Gastroesophageal sphincter (tissue), 4 donors: ENCODE measurements at places on chromosomes 11 and 22. TPM values are rescaled to one million over a fixed set of nuclear protein-coding genes. Genes with fewer than 3 reads are reported as not detected.

Gene NPAS4
- not detected for total RNA-seq

Gene GSC2
- not detected for total RNA-seq

Gene LDHAL6A
- not detected for total RNA-seq

Gene CASP5
- total RNA-seq = 0.67 TPM

Gene LRRC55
- not detected for total RNA-seq

Gene GDPD4
- total RNA-seq = not detected

Gene OR6A2
- not detected for total RNA-seq

Gene PDE2A
- 35.6 TPM for total RNA-seq

Gene PIH1D2
- total RNA-seq = 3.1 TPM

Gene MPZL2
- total RNA-seq = 8.7 TPM

Gene IL18
- 7.3 TPM for total RNA-seq

Gene PAMR1
- total RNA-seq = 4.2 TPM

- ATAC-seq = no peak
Measured at GRCh38 chr11:64572143-64572542, 18.9 kb upstream of the SLC22A12 start.

GRCh38 chr11:37689951-37690350 is 1091.9 kb upstream of the RAG2 start:
- ATAC-seq = no peak

GRCh38 chr11:118435290-118435892 is 901 bp upstream of the KMT2A start:
- peak; percentile 5 for ATAC-seq

- no peak for ATAC-seq
Measured at GRCh38 chr11:3245071-3245470, 12.9 kb upstream of the MRGPRE start.

DNA sequence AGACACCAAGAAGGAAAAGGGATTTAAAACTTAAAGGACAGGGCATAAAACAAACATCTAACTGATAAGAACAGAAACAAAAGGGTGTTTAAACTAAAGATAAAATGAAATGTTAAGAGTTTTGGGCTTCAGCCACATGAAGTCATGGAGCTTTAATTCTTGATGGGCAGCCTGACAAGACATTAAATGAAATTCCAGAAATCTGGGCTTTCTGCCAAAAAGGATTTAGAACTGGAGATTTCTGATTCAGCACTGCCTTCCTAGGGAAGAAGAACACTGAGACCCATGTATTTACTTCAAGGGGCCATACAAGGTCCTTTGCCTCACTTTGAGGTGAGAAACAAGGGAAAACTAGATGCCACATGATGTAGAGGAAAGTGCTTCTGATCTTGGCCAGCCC is 355.9 kb upstream of the RAG2 start:
- no peak for ATAC-seq

GRCh38 chr11:12541583-12542151 is 132.6 kb upstream of the TEAD1 start:
- no peak for ATAC-seq

GRCh38 chr11:44893846-44894617 is 56.7 kb downstream of the TP53I11 start:
- peak; percentile 88 for ATAC-seq

GRCh38 chr11:640021-640706 is 3.1 kb downstream of the DRD4 start:
- no peak for ATAC-seq

DNA sequence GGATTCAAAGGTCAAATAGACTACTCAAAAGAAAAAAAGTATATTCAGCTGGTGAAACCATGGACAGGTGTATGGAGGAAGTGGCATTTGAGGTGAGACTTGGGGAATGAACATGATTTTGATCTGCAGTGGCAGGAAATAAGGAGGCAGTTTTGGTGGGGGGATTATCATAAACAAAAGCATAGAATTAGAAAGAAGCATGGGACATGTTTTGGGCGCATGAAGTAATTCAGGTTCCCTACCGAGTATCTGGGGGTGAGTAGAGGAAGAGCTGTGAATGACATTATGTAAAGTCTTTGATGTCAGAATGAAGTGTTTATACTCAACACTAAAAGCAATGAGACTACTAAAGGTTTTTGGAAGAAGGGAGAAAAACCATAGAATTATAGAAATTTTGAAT is 3.1 kb downstream of the CLMP start:
- no peak for ATAC-seq

DNA sequence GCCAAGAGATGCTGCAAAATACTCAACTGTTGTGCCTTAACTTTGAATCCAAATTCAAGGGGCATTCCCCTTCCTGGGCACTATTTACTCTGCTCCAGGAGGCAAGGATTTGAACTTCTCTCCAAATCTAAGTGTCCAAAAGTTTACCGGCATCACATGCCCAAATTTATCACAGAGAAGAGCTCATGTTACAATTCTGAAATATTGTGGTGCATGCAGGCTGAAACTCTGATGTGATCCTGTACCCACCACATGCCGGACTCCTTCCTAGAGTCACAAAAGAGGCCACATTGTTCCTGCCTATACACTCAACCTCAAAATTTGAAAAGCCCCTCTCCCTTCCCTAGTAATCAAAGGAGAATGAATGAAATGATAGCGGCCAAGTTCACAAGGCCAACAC is 1.3 kb downstream of the TRAF6 start:
- no peak for ATAC-seq

DNA sequence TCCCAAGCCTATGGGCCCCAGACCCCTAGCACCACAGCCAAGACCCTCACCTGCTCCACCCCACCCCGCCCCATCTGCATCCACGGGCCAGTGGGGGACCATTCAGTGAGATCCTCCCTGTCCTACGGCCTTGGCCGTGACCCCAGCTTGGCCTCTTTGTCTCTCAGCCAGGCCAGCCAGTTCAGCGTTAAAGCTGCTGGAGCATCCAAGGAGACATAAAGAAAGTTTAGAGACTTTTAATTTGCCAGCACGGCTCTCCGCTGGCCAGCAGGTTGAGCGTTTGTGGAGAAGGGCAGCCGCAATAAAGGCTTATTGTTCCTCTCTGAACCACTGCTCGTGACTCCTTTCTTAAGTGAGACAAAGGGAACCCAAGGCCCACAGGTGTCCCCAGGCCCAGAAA is 49.3 kb upstream of the LMO1 start:
- no peak for ATAC-seq

GRCh38 chr11:116931206-116931953 is 94.0 kb upstream of the APOA1 start:
- peak; percentile 39 for ATAC-seq

- no peak for ATAC-seq
Measured at GRCh38 chr11:114074546-114075343, 15.2 kb downstream of the ZBTB16 start.

DNA sequence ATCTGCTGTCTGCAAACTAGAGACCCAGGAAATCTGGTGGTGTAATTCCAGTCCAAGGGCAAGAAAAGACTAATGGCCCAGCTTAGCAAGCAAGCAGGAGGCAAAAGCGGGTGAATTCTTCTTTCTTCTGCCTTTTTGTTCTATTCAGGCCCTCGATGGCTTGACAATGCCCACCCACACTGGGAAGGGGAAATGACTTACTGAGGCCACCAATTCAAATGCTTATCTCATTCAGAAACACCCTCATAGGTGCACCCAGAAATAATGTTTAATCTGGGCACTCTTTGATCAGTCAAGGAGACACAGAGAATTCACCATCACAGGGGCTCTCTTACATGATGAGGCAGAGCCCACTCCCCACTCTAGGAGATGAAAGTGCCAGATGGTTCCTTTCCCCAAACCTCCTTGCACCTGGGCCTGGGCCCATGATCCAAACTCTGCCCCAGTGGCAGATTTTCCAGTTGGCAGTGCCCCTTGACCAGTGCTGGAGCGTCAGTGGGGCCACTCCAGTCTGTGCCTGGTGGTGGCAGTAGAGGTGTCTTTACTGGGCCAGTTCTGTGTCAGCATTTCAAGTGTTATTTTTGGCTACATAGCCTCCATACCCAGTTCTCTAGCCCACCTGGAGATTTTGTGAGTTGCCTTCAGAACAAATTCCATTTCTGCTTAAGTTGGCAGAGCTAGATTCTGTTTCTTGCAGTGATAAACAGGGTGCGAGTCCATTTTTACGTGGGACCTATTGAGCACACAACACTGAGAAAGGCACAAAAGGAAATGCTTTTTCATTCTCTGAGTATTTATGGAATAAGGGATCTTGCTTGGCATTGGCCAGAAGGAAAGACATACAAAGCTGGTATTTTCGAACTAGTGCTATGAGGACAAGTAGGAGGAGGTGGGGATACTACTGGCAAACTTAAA is 7.5 kb downstream of the ELMOD1 start:
- ATAC-seq = no peak

- peak; percentile 51 for ATAC-seq
Measured at GRCh38 chr11:118635237-118635591, 27.8 kb downstream of the PHLDB1 start.

DNA sequence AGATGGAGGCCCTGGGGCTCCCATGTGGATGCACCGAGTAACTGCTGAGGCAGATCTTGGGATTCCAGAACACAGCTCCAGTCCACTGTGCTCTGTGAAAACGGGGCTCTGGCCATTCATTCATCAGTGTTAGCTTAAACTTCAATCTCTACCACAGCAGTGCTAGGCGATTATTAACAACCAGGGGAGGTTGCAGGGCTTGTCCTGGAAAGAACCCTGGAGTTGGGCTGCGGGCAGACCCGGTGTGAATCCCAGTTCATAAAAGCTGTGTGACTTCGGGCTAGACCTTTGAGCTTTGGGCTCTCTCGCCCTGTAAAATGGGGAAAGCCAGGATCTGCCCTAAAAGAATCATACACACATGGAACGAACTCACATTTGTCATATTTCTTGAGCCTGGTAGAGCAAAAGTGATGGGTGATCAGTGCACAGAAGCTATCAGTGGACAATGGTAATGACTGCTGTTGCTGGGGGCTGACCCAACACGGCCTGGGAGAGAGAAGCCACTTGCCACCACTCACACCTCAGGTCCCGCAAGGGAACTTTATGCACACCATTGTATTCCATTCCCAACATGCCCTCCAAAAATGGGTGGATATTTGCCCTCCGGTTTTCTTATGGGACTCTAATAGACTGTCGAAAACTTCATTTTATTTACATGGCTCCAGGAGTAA is 15.6 kb upstream of the CRYBB3 start:
- no peak for ATAC-seq

GRCh38 chr11:72238040-72238450 is 5.9 kb downstream of the PHOX2A start:
- ATAC-seq = peak; percentile 53

- ATAC-seq = no peak
Measured at GRCh38 chr11:10295064-10295901, 1.3 kb upstream of the SBF2 start.

- ATAC-seq = no peak
Measured at GRCh38 chr11:11403763-11404725, 51.0 kb upstream of the CSNK2A3 start.

DNA sequence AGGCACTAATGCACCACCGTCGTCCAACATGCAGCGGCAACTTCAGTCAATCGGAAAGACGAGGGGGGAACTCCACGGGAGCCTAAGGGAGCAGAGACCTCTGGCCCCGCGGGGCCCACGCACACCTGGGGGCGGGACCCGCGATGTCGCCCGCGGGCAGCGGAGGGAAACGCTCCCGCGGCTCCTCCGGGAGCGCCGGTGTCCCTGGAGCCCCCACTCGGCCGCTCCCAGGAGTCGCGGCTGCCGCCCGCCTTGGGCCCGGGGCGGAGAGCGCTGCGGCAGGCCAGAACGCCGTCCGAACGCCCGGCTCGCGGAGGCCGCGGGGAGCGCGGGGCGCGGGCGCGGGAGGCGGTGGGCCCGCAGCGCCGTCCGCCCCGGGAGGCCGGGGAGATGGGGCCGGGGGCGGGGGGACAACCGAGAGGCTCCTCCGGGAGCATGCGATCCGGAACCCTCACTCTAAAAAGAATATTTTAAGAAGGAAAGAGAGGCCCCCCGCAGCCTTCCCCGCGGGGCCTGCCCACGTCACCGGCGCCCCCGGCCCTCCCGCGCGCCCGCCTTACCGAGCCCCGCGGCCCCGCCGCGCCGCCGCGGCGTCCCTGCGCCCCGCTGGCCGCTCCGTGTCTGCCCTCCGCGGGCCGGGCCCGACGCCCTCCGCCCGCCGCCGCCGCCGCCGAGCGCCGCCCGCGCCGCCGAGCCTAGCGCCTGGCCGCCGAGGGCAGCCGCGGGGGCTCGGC is 86.6 kb upstream of the ARHGAP32 start:
- peak; percentile 26 for ATAC-seq

- ATAC-seq = no peak
Measured at GRCh38 chr22:48284671-48285070, 1522.2 kb downstream of the TBC1D22A start.

- no peak for ATAC-seq
Measured at GRCh38 chr11:86091566-86091965, 22.7 kb upstream of the PICALM start.
